ENCODE measurements at places on chromosomes 11 and 22.

DNA sequence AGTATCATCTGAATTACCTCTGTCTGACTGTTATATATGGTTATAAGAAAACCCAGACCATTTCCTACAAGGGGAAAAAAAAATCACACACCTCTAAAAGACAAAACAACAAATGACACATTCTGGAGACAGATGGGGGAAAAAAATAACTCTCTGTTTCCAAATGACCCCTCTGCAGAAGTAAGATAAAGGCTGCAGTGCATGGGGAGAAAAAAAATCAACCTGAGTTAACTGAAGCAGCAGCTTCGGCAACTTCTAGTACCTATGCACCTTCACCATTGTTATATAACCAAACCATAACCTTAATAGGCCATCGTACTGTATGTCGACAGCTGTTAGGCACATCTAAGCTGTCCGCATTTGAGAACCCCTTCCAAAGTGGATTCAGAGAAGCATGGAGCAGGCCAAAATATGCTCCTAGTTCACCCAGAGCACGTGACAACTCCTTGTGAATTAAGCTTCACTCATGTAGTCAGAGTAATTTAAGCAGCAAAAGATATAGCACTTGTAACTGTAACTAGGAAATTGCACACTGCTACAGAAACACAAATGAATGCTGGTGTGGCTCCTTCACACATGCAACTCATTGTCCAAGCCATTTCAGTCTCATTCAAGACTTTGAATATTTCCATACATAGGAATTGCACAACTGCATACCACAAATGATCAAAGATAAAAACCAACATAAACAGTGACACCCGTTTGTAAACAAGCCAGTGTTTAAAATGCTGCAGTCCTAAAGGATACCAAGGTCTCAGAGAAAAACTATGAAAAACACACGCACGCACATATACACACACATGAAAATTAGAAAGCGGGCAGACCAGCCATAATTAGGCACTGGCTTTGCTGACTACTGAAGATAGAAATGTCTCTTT, 2.7 kb downstream of the SIK3 start:
- no peak for DNase-seq

- no peak for DNase-seq
These were observed 15.9 kb downstream of the RTN4RL2 start for GRCh38 chr11:57476047-57476756.

- no peak for DNase-seq
These were observed 41.6 kb downstream of the FANCF start for GRCh38 chr11:22583963-22584492.

DNA sequence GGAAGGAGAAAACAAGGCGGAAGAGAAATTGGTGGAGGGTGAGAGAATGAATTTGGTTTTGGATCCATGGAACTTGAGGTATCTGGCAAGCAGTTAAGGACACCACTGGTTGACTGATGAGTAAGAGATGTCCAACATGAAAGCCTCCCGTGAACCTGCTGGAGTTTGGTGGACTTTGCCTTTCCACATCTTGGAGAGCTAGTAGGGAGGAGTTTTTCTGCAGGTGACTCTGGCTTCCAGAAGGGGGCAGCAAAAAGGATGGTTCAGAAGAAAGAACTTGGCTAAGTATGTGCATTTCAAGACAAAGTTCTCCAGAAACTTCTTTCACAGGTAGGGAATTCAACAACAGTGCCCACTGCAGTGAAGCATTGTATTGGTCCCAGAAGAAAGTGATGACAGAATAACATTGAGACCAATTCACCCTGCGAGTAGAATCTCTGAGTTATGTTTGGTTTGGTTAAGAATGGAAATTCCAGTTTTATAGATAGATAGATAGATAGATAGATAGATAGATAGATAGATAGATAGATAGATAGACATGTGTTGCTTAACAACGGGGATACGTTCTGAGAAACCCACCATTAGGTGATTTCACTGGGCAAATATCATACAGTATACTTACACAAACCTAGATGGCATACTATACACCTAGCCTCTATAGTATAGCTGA, 28.5 kb downstream of the DCDC1 start:
- DNase-seq, result peak; percentile 7
